ENCODE measurements at places on chromosomes 16 and 17.

DNA sequence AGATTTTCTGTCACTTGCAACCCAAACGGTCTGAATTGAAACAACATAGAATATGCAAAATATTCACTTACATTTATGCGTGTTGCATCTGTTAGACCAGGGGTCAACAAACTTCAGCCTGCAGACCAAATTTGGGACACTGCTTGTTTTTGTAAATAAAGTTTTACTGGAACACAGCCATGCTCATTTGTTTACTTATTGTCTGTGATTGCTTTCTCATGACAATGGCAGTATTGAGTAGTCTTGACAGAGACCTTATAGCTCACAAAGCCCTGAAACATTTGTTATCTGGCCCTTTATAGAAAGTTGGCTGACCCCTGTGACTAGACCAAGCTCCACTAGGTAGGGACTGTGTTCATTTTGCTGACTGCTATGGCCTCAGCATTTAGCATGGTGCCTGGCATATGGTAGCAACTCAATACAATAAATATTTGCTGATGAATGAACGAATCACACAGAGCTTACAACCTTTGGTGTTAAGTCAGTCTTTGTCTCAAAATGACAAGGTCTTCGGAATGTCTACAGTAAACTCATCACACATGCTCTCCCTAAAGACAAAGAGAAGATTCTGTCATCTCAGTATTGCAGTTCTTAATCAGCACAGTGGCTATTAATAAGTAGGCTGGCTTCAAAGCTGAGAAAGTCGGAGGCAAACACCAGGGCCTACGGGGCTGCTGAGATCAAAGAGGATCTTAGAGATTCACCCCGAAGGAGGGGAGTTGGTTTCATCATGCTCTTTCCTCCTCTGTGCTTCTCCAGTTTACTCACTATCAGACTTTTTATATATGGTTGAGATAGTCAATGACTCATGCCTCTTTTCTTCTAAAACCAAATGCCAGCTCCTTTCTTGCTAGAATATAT, 95.2 kb upstream of the AXIN2 start:
- DNase-seq = no peak

DNA sequence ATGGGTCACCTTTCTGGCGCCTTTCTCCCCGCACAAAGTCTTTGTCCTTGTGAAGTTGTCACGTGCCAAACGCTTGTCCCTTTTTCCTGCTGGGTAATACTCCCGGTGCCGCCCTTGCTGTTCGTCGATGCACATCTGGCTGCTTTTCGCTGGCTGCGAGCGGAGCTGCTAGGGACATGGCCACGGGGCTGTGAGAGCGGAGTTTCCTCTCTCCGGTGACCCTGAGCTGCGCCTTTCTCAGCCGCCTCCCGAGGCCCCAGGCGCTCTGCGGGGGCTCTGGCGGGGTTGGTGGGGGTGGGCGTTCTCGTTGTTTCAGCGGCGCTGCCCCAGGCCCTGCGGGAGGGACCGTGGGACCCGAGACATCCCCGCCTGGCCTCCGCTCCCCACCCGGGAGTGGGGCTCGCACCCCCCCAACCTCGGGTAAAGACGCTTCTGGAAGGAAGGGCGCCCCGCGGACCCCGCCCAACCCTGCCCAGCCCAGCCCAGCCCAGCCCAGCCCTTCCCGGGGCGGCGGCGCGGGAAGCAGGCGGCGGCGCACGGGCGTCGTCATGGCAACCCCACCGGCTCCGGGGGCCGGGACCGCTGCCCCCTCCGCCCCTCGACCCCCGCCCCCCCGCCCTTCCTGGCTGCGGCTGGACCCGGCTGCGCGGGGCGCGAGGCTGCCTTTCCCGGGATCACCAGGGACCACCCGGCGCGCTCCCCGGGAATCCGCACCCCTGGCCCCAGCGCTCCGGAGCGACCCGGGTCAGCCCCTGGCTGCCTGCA, 12.3 kb downstream of the CHMP6 start:
- peak; percentile 22 for DNase-seq

- DNase-seq = no peak
Observed at GRCh38 chr17:68694791-68695485, 93.8 kb upstream of the FAM20A start.

GRCh38 chr16:240559-240958, 5.9 kb downstream of the FAM234A start:
- DNase-seq = no peak

- no peak for DNase-seq
Observed at GRCh38 chr17:73027130-73027741, 65.3 kb downstream of the SLC39A11 start.

- DNase-seq = no peak
Observed at GRCh38 chr17:74795327-74796020, 19.3 kb upstream of the NAT9 start.

DNA sequence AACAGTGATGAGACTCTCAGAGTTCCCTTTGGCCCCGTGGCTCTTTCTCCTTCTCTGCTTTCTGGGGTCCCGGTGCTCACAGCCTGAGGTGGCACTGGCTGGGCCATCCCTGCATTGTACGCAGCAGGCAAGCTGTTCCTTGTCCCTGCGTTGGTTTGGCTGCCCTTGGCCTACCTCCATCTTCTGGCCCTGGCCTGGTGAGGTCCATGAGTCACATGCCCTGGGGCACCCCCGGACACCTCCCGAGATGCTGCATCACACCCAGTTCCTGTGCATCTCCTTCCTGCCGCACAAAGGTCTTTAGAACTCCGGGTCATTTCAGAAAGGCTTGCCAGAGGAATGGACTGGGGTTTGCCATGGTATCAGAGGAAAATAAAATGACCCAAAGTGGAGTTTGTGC, 9.5 kb downstream of the SULT1A2 start:
- no peak for DNase-seq

GRCh38 chr17:81348097-81349055, 46.9 kb upstream of the BAHCC1 start:
- DNase-seq = no peak
